Activated CD4-positive, alpha-beta T cell treated with anti-CD3 and anti-CD28 coated beads for 4 hours (primary cell): ENCODE measurements at places on chromosomes 2 and 18.

GRCh38 chr2:156380117-156380645, 47.7 kb upstream of the NR4A2 start:
- no peak for DNase-seq

DNA sequence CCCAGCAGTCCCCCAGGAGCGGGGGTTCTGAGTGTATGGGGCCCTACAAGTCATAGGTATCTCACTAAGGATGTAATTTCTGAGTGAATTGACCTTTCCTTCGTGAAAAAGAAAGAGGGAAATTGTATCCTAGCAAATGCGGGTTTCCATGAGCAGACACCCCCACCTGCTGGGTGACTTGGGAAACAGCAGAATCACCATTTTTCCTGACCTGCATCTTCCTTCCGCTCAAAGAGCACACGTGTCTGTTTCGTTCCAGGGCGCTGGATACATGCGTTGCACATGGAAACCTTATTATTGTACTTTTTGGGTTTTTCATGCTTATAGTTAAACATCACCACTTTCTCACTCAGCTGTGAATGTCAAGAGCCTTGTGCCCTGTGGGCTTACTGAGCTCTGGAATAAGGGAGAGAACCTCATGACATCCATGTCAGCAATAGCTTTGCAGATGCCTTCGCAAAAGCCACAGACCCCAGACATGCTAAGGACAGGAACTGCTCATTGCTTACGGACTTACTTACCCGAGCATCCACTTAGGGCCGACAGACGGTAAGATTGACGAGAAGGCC, 132.8 kb downstream of the TPO start:
- no peak for DNase-seq

GRCh38 chr2:16626997-16627605, 38.5 kb downstream of the CYRIA start:
- DNase-seq, result no peak

GRCh38 chr18:45236676-45237075, 378.6 kb upstream of the SLC14A2 start:
- DNase-seq, result no peak

DNA sequence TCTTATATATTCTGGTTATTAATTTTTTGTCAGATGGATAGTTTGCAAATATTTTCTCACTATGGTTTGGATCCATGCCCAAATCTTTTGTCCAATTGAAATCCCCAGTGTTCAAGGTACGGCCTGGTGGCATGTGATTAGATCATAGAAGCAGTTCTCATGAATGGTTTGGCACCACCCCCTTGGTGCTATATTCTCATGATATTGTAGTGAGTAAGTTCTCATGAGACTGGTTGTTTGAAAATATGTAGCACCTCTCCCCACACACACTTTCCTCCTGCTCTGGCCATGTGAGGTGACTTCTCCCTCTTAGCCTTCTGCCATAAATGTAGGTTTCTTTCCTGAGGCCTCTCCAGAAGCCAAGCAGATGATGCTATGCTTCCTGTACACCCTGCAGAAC, 107.7 kb upstream of the KYNU start:
- DNase-seq, result no peak

- no peak for DNase-seq
Observed at GRCh38 chr2:33058716-33059470, 112.1 kb downstream of the LTBP1 start.

- no peak for DNase-seq
Observed at GRCh38 chr2:197835293-197835692, 30.9 kb downstream of the PLCL1 start.

- no peak for DNase-seq
Observed at GRCh38 chr2:24238158-24238557, 63.3 kb downstream of the FAM228A start.

- no peak for DNase-seq
Observed at GRCh38 chr2:201401815-201402214, 44.7 kb upstream of the FLACC1 start.

- DNase-seq, result no peak
Observed at GRCh38 chr2:56015711-56016115, 92.1 kb upstream of the EFEMP1 start.

DNA sequence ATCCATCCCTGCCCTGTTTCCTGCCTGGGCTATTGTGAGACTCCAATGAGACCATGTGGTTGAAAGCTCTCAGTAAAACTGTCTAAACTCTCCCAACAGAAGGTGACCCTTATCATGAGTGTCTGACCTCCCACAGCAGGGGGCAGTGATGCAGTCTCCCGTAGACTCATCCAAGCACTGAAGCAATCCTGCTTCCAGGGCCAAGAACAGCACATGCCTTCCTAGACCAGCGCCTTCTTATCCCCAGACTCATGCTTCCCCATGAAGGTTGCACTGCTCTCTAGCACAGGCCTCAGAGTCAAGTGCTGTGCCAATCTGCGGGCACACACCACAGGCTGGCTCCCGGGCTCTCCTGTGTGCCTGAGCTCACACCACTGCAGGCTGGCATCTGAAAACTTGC, 112.3 kb downstream of the TNS1 start:
- no peak for DNase-seq
